Stimulated activated naive CD4-positive, alpha-beta T cell treated with Interleukin-2 at 50 U/mL for 16 hours (primary cell): ENCODE measurements at places on chromosomes 5 and 9.

GRCh38 chr9:95813923-95814322 lies 61.6 kb upstream of the ERCC6L2 start:
- no peak for DNase-seq

DNA sequence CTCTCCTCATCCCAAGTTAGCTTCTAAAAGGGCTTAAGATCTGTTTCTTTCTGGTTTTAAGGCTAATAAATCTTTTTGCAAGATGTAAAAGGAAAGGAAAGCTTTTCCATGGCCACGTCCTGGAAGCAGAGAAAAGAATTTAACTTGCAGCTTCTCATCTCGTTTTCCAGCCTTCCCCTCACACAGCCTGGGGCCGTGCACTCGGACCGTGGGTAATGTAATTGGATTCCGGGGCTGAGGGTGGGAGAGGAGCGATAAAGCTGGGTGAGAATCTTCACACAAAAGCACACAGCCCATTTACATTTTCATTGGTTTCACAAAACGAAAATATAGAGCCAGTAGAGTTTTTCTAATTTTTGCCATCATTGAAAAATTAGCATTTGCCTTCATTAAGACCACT lies 91.2 kb downstream of the IRX2 start:
- no peak for DNase-seq

GRCh38 chr5:42267091-42267490 lies 156.1 kb upstream of the GHR start:
- no peak for DNase-seq

GRCh38 chr5:124935065-124935464 lies 188.6 kb upstream of the ZNF608 start:
- DNase-seq = no peak

- no peak for DNase-seq
These were observed 103.4 kb downstream of the DAB2IP start for GRCh38 chr9:121754655-121755436.

GRCh38 chr5:10567121-10567591 lies 3.3 kb downstream of the ANKRD33B start:
- no peak for DNase-seq

GRCh38 chr5:32173267-32174010 lies 680 bp downstream of the GOLPH3 start:
- peak; percentile 26 for DNase-seq

- DNase-seq = no peak
These were observed 34.4 kb downstream of the APBA1 start for GRCh38 chr9:69637817-69638200.

DNA sequence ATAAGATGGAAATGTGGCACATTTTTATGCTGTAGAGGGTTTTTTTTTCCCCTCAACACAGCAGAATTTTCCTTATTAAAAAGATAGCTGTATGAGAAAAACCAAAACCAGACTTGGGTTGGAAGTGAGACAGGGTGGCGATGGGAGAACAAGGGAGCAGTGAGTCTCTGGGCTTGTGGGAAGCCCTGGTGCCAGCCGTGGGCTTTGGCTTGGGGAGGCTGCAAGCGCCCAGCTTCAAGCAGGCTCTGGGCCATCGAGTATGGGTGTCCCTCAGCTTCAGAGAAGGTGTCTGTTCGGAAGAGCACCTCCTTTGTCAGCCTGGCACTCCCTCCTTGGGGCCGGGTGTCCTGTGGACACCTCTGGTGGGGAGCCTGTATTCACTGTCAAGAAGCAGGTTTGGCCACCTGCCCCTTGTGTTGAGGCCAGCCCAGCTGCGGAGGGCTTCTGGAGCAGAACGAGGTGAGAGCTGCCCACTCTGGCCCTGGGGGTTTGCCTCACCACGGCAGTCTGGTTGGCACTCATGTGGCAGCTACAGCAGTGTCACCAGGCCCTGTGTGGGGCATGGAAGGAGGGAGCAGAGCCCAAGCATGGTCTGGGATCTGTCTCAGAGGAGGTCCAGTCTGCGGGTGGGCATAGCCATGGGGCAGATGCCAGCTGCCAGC lies 37.6 kb upstream of the ANGPTL2 start:
- DNase-seq = no peak

GRCh38 chr9:95027914-95028852 lies 289.3 kb downstream of the FANCC start:
- no peak for DNase-seq

DNA sequence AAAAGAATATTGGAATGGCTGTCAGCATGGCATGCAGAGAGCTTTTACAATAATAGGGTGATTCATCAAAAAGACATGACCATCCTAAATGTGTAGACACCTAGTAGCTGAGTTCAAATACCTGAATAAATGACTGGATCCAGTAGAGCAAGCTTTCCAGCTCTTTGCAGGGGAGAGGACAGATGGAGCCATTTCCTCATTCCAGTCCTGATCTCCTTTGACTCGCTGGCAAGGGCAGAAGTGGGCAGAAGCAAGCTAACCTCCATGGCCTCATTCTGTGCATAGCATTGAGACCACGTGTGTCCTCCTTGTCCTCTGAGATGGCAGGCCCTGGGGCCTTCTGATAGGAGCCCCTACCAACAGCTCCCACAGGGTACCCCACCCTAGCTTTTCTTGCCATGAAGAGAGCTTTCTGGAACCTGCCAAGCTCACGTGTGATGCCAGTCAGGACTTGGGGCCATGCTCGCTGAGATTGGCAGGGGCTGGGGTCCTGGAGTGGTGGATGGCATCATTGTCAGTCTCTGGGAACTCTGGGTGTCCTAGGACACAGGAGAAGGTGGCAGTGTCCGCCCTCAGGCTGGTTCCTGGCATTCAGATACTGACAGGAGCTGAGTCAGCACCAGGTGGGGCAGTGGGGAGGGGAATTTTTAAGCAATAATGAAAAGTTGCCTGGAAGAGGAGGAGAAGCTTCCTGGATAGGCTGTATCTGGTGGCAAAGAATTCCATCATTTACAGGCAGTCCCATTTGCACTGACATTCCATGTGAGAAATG lies 33.6 kb downstream of the WWC1 start:
- DNase-seq = no peak

DNA sequence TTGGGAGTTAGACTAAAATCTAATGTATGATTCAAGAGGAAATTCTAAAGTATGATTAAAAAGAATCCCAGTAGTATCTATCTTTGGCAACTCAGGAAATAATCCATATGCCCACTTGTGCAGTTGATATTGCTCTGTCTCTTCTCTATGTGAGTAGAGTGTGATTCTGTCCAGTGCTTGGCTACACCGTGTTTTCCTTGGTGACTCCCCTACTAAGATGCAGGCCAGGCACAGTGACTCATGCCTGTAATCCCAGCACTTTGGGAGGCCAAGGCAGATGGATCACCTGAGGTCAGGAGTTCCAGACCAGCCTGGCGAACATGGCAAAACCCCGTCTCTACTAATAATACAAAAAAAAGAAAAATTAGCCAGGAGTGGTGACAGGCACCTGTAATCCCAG lies 495.4 kb downstream of the MAT2B start:
- no peak for DNase-seq

- DNase-seq = no peak
These were observed 47.2 kb upstream of the LIFR start for GRCh38 chr5:38603691-38604090.

GRCh38 chr9:127183814-127184582 lies 61.6 kb upstream of the ANGPTL2 start:
- no peak for DNase-seq

- no peak for DNase-seq
These were observed 48.4 kb upstream of the SIMC1 start for GRCh38 chr5:176189857-176190256.

DNA sequence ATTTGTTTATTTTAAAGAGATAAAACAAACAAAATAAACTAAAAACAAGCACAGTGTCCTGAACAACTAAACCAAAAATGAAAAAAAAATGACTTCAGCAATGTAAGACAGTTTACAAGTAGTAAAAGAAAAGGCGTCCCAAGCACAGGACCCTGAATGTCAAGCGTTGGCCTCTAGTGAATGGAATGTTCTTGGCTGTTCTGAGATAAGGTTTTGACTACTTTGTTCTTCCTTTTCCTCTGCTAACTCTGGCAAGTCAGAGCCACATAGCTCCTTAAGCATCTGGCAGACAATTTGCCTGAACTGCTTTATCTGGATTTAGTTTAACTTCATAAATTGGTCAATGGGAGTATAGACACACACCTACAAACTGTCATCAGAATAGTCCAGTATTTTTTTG lies 655.2 kb downstream of the ANXA1 start:
- no peak for DNase-seq

GRCh38 chr5:122126756-122127321 lies 2.5 kb upstream of the ZNF474 start:
- no peak for DNase-seq

GRCh38 chr5:58393716-58394115 lies 66.2 kb downstream of the PLK2 start:
- DNase-seq = no peak

- no peak for DNase-seq
These were observed 30.0 kb downstream of the STRBP start for GRCh38 chr9:123238365-123238764.

DNA sequence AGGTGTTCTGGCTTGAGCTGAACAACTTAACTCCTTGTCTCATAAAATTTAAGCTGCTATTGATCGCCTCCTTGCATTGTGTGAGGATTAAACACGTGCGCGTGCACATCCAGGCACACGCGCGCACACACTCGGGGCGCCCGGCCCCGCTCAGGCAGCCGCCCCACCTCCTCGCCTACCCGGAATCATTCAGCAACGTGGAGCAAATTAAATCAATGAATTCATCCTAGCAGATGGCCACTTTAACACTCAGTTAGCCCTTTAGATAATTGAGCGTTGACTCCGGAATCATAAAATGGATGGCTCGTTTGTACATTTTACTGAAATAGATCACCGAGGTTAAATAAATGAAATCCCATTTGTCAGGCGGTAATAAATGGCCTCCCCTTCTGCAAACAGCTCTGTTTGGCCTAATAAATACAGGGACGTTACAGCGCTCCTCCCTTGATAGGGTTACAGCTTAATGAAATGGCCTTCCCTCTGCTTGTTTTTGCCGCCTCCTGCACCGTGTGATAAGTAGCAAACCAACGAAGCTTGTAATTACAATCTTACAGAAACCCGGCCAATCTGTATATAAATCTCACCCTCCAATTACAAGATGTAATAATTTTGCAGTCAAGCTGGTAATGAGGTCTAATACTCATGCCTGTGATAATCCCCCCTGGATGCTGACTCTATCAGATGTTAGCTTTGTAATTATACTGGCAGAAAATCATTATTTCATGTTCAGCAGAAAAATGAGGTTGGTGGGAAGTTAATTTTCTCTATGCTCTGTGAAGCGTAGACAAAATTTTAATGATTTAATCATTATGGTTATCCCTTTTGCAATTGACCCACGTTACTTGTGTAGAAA lies 229.7 kb upstream of the IRX4 start:
- DNase-seq = no peak

- no peak for DNase-seq
These were observed 48.9 kb downstream of the SLC27A6 start for GRCh38 chr5:129014185-129014584.

DNA sequence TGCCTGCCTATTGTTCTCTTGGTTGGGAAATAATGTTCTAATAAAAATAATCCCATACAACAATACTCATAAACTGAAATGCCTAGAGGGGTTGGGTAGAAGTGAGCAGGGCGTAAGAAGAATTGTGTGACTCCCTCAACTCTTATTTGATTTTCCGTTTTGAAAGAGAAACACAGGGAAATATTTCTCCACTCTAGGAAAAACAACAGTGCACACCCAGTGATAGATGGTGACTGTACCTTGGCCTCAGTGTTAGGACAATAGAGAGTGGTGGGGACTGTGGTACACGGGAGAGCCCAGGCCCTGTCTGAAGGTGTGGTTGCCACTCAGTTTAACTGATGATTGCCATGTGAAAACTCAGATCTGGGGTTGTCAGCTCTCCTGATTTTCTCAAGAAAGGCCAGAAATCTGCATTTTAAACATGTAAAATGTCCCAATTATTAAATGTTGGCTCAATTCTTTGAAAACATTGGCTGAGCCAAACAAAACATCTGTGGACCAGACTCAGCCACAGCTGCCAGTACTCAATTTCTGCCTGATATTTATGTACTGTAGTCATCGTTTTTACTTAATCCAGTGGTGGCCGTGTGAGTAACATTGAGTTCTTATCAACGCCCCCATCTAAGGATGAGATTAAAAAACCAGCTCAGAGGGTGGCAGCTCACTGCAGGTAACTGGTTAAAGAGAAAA lies 103.8 kb upstream of the ZNF618 start:
- no peak for DNase-seq

DNA sequence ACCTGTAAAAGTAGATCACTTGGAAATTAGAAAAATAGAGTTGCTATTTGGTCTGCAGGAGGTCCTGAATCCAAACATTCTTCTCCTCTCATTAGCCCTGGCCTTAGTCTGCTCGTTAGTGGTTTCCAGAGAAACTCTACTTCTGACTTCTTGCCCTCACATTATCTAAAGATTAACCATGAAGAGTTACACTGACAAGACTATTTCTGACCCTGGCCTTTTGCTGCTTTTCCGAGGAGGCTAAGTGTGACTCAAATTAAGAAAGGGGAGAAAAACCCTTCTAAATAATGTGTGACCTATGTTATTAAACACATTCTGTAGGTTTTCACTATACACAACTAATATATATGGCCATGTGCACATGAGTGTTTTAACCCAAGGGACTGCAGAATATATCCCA lies 302.4 kb downstream of the RAB3C start:
- DNase-seq = no peak

DNA sequence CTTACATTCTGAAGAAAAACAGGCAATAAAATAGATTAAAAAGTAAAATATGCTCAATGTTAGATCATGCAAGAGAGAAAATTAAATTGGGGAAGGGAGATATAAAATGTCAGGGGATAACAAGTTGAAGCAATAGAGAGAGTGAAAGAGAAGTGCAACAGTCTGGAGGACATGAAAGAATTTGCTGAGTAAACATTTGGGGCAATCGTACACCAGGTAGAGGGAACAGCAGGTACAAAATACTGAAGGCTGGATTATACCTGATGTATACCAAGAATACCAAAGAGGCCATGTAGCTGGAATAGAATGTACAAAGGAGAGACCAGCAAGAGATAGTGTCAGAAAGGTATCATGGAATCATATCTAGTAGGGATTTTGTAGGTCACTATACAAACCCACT lies 300.8 kb downstream of the DNAH5 start:
- DNase-seq = no peak

DNA sequence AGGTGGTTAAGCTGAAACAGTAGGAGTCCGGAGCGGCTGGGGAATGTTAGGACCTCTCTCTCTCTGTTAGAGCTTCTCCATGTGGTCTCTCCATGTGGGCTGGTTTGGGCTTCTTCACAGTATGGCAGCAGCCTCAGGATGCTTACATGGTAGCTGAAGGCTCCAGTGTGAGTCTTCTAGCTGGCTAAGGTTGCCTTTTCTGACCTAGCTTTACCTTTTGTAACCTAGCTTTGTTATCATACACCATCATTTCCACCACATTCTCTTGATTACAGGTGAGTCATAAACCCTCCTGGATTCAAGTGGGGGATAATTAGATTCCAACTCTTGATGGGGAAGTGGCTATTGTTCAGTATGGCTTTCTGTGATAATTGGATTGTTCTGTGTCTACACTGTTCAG lies 98.5 kb downstream of the MTREX start:
- no peak for DNase-seq
